ENCODE measurements at places on chromosomes 3 and 15.

DNA sequence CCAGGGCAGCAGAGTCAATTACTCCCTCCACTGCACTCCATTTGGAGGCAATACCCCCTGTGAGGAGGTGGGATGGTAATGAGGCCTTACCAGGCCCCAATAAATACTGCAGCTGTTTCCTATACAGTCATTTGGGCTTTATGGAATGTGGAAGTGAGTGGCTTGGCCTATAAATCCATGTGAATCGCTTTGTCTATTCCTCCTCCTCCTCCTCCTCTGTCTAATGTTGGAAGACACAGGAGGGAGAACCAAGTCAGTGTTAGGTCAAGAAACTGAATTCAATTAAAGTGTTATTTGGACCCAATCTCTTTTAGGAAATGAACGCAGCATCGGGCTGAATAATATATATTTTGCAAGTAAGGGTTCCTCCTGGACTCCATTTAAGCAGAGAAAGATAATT lies 17.3 kb upstream of the SRGAP3 start:
- DNase-seq: no peak

DNA sequence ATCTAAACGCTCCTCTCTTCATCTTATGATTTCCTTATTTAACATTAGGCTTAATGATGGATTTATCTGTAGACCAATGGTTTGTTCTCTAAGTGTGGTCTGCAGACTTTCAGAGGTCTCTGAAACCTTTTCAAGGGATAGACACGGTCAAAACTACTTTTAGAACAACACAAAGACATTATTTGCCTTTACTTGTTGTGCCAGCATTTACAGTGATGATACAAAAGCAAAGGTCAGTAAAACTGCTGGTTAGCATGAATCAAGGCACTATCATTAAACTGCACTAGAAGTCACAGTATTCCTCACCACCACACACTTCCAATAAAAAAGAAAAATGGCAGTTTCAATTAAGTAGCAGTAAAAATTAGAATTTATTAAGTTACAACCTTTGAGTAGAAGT lies 24.4 kb upstream of the IGDCC4 start:
- DNase-seq: no peak

GRCh38 chr3:135771760-135772159 lies 193.8 kb upstream of the PPP2R3A start:
- DNase-seq: no peak

DNA sequence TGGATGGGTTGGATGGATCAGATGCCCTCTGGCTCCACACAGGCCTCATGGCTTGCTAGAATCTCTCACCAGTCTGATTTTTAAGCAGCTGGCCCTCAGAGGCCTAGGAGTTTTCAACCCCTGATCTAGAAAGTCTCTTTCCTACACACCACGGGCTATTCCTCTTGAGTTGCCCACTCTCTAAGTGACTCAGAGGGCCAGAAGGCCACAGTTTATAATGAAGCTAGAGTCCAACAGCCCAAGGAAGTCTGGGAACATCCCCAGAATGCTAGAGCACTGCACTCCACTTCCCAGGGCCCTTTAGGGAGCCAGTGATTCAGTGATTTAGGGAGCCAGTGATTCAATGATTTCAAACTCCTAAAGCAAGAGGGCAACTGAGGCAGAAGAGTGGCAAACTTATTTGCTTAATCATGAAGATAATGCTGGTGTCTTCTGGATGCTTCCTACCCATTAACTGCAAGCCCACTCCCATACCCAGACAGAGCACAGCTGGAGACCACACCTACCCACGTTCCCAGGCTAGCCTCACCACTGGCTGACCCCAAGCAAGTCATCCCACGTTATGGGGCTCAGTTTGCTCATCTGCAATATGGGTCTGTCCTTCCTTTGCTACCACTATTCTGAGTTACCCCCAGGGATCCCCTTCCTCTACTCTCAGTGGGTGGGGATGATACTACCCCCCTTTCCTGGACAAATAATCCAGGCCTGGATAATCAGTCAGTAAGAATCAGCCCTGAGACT lies 36.7 kb downstream of the ABTB1 start:
- DNase-seq: no peak

DNA sequence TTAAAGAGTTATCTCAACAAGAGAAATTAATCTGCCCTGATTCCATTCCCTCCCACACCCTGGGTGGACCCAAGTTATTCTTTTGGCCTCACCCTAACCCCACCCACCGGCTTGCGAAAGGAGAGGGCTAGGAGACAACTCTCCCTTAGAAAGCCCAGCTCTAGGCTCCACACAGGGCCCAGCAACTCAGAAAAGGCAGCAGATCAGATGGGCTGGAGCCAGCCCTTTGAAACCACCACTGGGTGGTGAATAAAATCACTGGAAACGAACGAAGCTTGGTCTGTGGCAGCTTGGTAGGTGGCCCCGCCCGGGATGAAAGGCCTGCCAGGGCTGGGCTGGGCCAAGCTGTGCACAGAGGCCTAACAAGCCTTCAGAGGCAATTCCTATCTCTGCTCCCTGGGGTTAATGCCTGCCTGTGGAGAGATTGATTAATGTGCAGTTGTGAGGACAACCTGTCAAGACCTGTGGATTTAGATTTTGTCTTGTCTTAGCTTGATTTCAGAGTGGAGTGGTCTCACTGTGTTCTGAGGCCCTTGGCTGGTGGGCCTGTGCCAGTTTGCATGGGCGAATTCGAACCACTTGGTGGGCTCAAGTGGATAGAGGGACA lies 38.8 kb downstream of the BHLHE40 start:
- DNase-seq: no peak

DNA sequence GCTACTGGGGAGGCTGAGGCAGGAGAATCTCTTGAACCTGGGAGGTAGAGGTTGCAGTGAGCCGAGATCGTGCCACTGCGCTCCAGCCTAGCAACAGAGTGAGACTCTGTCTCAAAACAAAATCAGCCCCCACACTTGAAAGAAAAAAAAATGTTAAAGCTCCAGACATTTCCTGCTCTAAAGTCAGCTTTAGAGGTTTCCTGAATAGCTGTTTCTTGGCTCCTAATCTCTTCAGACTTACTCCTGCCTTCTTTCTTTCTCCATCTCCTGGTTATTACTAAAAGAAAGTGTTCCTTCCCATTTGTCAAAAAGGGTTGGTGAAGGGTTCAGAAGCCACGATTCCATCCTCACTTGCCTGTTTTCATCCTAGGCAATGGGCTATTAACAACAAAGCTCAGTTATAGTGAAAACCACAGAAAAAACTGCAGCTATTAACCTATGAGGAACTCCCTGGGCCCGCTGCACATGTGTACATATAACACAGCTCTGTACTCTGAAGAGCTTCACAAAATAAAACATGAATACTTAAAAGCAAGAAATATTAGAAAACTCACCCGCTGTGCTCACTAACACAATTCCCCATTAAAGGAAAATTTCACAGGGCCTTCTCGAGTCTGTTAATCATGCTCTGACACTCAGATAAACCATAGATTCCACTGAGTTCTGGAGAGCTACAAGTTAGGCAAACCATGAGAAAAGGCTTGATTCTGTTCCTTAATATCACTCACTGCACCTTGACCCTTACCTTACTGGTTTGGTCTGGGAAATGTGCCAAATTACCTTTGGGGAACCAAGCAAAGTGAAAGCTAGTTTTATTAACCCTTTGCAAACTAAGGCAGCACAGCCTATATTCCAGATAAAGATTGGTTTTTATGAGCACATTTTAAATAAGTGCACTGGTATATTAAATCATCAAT lies 89.9 kb upstream of the TSPAN3 start:
- no peak for DNase-seq

- no peak for DNase-seq
Measured at GRCh38 chr15:57228395-57228794, 147.9 kb upstream of the CGNL1 start.

- no peak for DNase-seq
Measured at GRCh38 chr15:43241100-43241499, 20.3 kb upstream of the EPB42 start.

GRCh38 chr15:81747482-81747881 lies 298.3 kb downstream of the MEX3B start:
- no peak for DNase-seq

- DNase-seq: no peak
Measured at GRCh38 chr15:68631601-68632051, 52.8 kb downstream of the CORO2B start.

GRCh38 chr3:187150599-187150998 lies 11.3 kb upstream of the RPL39L start:
- DNase-seq: no peak

- no peak for DNase-seq
Measured at GRCh38 chr3:155948476-155948875, 78.0 kb downstream of the GMPS start.

DNA sequence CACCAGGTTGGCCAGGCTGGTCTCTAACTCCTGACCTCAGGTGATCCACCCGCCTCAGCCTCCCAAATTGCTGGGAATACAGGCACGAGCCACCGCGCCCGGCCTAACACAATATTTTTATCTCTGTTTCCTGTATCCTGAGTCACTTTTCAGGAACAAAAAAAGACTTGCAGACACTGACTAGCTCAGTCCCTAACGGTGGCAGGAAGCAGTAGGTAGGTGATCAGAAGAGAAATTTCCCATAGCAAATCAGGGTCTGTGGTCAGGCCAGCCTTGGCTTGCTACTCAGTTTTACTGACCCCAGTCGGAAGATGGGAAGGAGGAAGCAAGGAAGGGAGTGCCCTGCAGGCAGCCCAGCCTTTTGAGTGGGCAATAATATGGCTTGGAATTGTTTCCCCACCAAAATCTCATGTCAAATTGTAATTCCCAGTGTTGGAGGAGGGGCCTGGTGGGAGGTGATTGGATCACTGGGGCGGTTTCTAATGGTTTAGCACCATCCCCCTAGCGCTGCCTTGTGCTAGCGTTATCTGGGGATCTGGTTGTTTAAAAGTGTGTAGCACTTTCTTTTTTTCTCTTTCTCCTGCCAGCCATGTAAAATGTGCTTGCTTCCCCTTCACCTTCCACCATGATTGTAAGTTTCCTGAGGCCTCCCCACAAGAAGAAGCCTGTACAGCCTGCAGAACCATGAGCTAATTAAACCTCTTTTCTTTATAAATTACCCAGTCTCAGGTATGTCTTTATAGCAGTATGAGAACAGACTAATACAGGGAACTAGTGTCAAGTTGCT lies 19.5 kb upstream of the CDCP1 start:
- DNase-seq: no peak

- no peak for DNase-seq
Measured at GRCh38 chr3:58766587-58767282, 100.2 kb upstream of the FAM3D start.

DNA sequence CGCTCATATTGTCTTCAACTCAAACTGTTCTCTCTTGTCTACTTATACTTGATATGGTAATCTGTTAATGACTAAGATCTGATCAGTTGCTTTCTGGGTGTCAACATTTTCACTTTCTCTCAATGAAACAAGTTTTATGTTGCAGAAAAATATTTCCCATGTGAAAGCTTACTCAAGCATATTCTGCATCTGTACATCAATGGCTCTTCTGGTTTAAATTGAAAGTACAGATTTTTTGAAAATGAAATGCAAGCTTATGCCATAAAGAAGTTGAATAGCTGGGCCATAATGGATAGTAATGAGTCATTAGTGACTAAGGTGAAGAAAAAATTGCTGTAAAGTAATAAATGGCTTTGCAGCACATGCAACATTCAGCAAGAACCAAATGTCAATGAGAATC lies 140.7 kb downstream of the BCHE start:
- DNase-seq: no peak

Data from H54 (cell line).